CD4-positive, alpha-beta T cell treated with Interleukin-1 beta for 1 hour (primary cell): ENCODE measurements at places on chromosomes 7 and 10.

DNA sequence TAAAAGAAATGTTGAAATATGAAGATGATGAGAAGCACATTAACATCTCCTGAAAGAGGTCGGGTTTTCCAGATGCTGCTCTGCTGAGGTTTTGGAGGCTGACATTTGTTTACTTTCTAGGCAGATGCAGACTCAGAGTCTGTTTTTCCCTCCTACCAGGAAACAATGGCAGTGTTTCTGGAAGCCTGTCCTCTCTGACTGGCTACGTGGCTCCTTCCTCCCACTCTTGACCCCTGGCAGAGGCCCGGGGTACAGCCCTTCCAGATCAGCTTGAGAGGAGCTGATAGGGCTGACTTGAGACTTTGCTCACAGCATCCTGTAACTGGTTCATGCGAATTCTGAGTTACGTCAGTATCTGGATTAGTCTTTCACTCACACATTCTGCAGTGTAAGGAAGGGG lies 41.1 kb upstream of the IL15RA start:
- DNase-seq, result no peak

GRCh38 chr7:131897790-131898165 lies 341.4 kb upstream of the PODXL start:
- no peak for DNase-seq

GRCh38 chr7:100102950-100103840 lies 1.8 kb downstream of the AP4M1 start:
- DNase-seq, result no peak

DNA sequence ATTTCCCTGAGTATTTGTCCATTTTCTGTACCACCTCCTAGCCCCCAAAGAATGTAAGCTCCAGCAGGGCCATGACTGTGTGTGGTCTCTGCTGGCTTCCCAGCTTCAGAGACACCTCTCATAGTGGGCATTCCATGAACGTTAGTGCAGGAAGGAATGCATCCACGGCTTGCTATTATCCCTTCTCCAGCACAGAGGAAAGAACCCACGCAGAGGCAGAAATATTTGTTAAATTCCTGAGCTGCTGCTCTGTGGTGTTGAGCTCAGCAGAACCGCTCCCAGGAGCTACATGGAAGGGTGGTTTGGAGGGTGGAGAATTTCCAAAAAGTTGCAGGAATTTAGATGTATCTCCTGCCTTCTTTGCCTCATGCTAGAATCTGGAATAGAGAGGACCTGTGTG lies 275.2 kb downstream of the POU6F2 start:
- no peak for DNase-seq

DNA sequence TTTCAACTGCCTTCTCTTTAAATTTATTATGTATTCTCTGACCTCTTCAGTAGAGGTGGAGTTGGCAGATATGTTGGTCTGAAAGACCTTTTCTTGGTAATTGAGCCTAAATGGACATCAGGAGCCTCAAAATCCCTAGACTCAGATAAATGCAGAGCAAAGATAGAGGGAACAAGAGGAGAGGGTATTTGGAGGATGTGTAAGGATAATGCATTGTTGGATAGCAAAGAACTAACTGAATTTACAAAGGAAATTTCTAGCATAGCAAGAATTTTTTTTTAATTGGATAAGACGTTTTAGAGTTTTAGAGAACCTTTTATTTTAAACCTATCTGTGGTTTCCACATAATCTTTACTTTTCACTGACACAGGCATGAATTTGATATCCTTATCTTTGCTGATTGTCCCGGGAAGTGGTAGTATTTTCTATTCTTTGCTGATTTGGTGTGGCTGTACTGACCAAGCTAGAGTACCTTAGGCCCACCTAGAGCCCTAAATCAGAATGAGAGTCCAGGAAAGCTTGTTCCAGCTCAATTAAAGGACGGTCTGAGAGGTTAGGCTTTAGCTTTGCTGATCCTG lies 91.3 kb downstream of the NRF1 start:
- no peak for DNase-seq

DNA sequence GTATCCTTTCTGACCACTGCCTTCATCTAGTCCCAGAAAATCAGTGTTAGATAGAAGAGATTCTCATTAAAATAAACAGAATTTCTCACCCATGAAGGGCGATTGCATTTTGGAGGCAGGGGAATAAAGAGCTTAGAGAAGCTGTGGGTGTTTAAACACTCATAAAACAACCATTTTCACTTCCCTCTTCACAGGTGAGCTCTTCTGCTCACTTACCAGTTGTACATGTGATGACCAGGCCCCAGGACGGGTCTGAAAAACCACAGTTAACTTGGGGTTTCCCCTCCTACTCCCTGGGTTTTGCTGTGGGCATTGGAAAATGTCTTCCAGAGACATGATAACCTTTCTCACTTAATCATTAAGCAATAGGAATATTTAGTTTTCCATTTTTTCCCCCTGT lies 411.6 kb upstream of the DPP6 start:
- DNase-seq, result no peak

GRCh38 chr7:56537952-56538351 lies 421.7 kb upstream of the NUPR2 start:
- DNase-seq, result no peak
